D341Med (cell line): ENCODE measurements at places on chromosomes 12 and 14.

GRCh38 chr12:74227846-74228545, 309.6 kb upstream of the ATXN7L3B start:
- DNase-seq: no peak

GRCh38 chr14:65723348-65723747, 310.8 kb downstream of the FUT8 start:
- DNase-seq: no peak

GRCh38 chr14:56452940-56453339, 126.7 kb upstream of the TMEM260 start:
- no peak for DNase-seq

- DNase-seq: no peak
These were observed 24.4 kb upstream of the TBX5 start for GRCh38 chr12:114430306-114430705.

- DNase-seq: no peak
These were observed 96.7 kb downstream of the IRF2BPL start for GRCh38 chr14:76931631-76932402.

DNA sequence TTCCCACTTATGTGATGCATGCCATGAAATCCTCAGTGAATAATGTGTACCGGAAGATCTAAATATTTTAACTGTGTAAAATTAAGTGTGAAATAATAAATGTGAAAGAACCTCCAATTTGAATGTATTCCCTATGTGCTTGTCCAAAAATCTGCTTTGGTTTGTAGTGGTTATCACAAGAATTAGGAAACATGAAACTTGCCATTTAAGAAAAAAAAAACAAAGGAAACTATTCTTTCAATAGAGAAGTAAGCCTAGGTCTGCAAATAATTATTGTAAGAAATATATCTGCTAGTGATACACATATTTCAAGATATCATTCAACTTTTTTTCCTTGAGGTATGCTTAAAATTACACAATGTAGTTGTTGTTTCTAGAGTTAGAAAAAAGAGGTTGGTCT, 500.4 kb downstream of the SLC6A15 start:
- no peak for DNase-seq

GRCh38 chr14:72597252-72598233, 296.4 kb downstream of the DPF3 start:
- DNase-seq: no peak

- DNase-seq: no peak
These were observed 228.2 kb upstream of the PPFIA2 start for GRCh38 chr12:81987371-81987770.

DNA sequence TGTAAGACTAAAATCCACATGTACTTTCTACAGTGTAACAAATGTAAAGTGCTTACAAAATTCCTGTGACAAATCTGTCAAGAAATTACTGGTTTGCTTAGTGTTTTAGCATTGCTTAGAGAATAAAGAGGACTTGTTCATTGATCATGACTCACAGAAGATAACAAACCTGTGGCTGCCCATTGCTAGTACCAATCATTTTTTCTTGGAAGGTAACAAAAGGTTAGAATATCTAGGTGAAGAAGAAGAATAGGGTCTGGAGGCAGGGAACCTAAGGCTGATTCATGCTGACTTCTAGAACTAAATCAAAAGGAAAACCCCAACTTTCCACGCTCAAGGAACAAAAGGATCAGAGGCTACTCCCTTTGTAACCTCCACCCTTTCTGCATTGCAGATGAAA, 232.7 kb upstream of the ABCD2 start:
- DNase-seq: no peak

DNA sequence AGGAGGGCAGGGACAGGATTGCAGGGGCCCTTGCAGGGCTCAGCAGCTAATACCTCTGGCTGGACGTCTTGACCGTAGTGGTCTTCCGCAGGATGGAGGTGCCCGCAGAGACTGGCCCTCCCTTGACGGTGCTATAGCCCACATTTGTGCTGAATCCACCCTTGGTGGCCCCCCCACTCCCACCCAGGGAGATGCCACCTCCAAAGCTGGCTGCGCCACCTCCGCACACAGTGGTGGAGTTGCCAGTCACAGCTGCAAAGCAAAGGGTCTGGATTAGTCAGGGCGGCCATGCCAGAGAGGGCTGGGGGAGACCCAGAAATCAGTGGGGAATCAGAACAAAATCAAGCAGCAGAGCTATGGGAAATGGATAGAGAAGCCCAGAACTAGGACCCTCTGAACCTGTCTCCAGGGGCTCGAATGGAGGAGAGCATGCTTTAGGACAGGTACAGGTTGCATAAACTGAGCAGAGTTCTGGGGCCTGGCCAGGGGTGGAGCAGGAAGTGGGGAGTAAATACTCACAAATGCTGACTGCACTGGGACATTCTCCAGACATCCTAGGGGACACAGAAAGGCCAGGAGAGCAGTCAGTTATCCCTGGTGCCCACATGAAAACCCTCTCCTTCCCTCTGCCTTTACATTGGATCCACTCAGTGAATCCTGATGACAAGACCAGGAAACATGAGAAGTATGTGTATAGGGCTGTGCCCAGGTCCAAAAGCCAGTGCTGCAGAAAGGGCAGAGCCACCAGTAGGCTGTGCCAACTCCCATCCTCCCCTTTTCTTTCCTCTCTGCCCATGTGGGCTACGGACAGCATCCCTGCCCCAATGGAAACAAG, 8.1 kb upstream of the KRT4 start:
- DNase-seq: no peak

GRCh38 chr12:96719660-96720362, 187.2 kb upstream of the NEDD1 start:
- no peak for DNase-seq

GRCh38 chr14:84247693-84248092, 1282.3 kb upstream of the FLRT2 start:
- DNase-seq: no peak

DNA sequence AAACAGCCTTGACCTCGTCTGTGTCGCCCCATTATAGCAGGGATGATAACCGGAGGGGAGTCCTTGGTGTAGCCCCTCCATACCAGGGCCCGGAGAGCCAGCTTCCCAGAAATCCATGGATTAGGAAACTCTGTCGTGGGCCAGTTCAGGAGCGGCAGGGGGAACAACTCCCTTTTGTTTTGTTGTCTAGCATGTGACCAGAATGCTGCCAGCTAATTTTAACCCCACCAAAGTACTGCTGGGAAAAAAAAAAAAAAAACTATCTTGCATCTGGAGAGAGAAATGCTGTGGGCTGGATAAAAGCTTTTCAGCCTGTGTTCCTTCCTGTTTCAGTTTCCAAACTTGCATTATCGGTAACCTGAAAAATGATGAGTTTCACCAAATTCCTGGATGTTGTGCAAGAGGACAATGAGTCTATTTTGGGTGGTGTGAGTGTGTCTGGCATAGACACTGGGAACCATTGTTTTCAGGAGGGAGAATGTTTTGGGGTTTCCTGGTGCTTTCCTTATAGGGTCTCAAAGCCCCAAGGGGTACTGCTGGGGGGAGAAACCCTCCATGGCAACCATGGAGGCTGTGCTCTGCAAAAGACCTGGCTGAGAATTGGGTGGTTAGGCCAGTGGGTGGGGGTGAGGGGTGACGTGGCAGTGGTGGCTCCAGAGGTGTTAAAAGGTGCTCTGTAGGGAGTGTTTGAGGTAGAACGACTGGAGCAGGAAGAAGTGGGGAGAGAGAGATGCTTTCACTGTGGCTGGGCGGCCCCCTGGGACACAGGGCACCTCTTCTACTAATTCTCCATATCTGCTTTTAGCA, 14.9 kb upstream of the IRF2BPL start:
- DNase-seq: no peak

- DNase-seq: peak; percentile 43
These were observed 101.2 kb upstream of the STXBP6 start for GRCh38 chr14:25150934-25151790.

GRCh38 chr14:75315144-75315543, 36.5 kb downstream of the FOS start:
- DNase-seq: no peak

DNA sequence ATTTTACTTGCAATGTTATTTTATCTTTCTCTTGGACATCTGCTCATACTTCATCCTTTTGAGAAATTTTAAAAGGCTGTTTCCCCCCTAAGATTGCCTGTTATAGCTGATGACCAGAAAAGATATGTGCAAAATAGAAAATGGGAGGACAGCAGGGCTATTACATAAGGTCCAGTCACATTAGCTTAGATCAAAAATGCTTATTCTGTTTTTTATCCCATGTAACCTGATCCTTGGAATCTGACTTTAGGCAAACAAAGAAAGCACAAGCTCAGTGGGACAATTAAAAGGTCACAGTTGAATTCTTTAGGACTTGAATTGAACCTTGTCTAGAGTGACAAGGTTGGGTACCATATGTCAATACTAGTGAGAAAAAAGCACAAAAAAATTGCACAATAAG, 65.1 kb upstream of the TRHDE start:
- no peak for DNase-seq

GRCh38 chr14:77584809-77585208, 31.6 kb downstream of the SPTLC2 start:
- DNase-seq: no peak

DNA sequence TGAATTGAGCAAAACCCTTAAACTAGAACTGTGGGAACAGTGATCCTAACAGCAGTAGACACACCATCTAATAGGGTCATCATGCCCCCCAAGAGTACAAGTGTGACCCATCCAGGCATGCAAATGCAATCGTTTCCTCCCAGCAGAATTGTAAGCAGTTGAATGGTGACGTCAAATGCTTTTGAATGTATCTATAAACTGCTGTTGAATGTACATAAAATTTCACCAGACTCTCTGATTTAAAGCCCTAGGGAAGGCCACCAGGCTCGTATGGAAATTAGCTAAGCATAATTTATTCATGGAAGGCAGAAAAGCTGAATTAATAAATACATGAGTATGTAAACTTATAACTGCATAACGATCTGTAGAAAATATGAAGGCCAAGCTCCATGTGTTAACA, 482.9 kb downstream of the EGLN3 start:
- DNase-seq: no peak

- no peak for DNase-seq
These were observed 3.9 kb downstream of the SAMD4A start for GRCh38 chr14:54570631-54571415.

DNA sequence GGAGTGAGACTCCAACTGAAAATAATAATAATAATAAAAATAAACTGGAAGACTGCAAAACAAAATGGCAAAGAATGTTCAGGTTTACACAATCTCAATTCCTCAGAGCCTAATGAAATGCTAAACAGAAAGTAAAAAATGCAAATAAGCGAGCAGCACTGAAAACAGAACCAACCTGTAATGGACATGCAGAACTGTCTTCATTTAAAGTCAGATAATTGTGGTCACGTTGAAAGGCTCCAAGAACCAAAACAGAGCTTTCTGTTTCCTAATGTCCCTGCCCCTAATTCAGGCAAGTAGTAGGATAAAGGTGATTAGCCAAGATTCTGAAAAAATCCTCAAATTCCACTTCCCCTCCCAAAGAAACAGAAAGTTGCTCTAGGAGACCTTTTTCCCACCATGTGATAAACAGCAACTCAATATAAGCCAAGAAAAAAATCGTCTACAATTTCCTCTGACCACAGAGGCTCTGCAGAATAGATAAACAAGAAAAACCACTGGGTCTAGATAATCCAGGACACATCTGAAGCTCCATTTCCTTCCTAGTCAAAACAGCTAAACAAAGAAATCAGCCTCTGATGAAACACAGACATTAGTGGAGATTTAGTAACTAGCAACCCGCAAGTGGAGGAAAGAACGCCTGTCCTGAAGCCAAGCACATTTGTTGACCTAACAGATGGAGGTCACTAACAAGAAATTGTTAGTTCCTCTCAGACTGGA, 3.0 kb downstream of the MIS18BP1 start:
- no peak for DNase-seq

DNA sequence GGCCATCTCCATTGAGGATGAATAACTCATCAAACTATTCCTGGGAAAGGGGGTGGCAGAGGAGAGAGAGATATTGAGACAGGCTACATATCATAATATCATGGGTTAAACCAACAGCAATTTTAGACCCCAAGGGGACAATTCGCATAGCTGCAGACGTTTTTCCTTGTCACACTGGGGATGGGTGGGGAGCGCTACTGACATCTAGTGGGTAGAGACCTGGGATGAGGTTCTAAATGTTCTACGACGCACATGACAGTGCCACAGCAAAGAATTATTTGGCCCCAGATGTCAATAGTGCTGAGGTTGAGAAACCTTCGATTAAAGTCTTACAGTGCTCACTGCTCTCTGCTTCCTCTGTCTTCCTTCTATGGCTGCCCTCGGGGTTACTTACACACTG, 425.6 kb downstream of the NRXN3 start:
- DNase-seq: peak; percentile 45

DNA sequence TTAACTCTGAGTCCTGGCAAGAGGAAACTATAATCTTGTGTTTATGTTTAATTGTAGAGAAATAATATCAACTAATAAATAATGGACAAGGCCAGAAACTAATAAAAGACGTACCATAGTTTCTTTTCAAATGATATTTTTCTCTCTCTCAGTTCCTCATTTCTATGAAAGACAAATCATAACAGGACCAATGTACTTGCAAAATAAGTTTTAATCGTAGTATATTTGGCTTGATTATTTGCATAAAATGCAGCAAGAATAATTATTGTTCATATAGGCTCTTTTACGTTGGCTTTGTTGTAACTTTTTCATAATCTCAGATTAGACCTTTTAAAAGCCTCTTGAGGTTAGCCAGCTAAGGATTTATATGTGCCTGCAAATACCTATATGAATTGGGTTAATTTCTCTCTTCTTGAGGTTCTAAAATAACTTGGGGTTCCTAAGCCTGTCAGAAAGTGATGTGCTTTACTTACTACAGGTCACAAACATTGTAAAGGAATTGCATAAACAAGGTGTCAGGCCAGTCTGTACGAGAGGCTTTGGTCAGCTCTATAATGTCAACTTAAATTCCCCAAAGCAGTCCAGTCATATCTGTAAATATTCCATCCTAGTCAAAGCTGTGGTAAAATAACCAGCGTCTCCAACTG, 152.8 kb upstream of the PTPRQ start:
- DNase-seq: no peak

GRCh38 chr14:94224040-94224439, 49.9 kb downstream of the PPP4R4 start:
- no peak for DNase-seq

- peak; percentile 13 for DNase-seq
These were observed 375.5 kb downstream of the ALG10 start for GRCh38 chr12:34397591-34398365.

DNA sequence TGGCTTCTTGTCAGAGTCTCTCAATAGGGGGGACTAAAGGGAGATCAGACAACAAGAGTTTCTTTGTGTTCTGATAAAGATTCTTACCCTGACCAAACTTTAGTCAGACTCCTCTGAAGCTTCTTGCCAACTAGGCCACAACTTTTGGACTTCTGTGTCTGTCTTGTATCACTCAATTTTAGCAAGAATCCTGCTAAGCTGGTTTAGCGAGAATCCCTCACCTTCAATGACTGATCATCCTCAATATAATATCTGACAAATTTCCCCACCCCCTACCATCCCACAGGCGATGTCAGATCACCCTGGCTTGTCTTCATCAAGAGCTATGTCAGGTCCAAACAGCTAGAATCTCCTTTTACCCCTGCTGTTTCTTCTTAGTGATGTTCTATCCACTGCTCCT, 215.2 kb downstream of the RASSF9 start:
- no peak for DNase-seq

DNA sequence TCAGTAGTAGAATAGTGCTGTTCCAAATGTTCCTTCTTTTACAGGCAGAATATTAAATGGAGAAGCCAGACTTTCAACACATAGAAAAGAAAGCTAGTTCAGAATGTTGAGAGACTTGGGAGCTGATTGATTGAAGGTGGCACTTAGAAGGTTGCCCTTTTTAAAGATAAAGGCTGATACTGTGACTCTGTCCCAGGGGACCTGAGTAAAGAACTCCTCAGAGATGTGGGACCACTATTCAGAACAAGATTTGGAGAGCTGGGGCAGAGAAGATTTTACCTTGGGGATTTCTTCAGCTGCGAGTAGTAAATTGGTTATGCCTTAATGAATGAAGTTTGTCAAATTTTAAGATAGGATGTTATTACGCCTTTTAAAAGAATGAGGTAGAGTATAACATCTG, 21.4 kb upstream of the BTG1 start:
- no peak for DNase-seq
